ENCODE measurements at places on chromosomes 6 and 20.

- DNase-seq: no peak
Observed at GRCh38 chr6:122791310-122791679, 2.2 kb downstream of the SMPDL3A start.

DNA sequence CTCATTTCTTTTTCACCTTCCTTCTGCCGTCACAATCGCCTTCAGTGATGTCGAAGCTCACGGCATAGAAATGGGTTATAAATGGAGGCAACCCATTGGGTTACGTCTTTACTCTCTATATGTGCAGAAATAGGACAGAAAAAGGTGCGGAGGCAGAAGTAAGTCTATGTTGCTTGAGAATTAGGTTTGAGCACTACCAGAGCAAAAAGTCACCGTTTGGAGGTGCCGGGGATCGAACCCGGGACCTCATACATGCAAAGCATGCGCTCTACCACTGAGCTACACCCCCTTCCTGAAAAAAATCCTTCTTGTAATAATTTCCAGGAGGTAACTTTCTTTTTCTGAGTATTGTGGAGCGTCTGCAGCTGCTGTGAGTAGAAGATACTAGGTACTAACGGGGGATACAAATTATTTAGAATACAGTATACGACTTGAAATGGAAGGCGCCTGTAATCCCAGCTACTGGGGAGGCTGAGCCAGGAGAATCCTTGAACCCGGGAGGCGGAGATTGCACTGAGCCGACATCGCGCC, 134.2 kb downstream of the TRIM27 start:
- DNase-seq: no peak

DNA sequence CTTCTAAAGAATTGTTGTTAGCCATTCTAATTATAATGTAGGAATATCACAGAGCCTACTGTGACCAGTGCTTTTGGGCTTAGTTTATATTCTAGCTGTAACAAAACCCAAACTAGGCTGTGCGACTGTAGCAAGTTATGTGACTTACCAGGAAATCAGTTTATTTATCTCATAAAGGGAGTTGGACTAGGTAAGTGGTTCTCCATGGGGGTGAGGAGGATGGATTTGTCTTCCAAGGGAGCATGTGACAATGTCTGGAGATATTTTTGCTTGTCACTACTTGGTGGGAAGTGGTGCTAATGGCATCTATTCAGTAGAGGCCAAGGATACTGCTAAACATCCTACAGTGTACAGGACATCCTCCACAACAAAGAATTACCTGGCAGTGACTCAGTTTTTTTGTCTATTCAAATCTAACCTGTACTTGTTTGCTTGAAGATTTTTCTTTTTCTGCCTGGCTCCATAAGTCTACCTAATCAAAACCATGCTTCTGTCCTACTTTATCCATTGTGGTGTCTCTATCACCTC, 32.5 kb downstream of the ZFAND3 start:
- DNase-seq: no peak

DNA sequence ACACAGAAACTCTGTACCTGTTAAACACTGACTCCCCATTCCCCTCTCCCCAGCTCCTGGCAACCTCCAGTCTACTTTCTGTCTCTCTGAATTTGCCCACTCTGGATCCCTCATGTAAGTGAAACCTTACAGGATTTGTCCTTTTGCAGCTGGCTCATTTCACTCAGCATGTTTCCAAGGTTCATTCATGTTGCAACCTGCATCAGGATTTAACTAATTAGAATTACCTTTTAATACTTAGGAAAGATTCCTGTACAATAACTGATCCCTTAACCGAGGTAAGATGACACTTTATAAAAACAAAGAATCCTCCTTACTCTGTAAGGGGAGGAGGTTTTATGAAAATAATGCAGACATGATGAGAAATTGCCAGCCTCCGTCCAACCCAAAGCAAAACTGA, 113.1 kb upstream of the MTHFD1L start:
- no peak for DNase-seq

DNA sequence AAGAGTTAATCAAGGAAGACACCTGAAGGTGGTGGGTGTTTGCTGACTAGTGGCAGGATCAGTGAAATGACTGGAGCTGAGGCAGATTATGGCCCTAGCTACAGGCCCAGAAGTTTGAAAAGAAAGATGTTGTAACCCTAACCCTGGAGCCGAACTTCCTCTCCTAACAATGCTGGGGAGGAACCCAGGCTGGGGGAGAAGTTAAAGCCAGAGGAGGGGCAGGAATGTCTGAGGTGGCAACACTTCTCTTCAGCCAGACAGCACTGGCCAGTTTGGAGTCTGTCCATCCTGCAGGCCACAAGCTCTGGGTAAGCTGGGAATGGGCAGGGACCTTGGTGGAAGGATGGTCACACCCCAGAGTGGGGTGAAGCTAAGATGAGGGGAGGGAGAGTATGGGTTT, at the start of gene LST1:
Gene LST1, plus strand, starts transcription at position 270 of the 400 bp plus-strand sequence. CDS start 1,023 bp downstream, outside the sequence.
- no peak for DNase-seq

- DNase-seq: no peak
Observed at GRCh38 chr20:7137395-7138151, 370.1 kb downstream of the BMP2 start.

GRCh38 chr6:105994591-105995390, 91.3 kb upstream of the PRDM1 start:
- no peak for DNase-seq

All from stimulated activated CD8-positive, alpha-beta memory T cell treated with anti-CD3 and anti-CD28 coated beads, Interleukin-4, amount 100 ng/mL, for 1 hour (primary cell).